ENCODE measurements at places on chromosomes 13 and 19. TPM values are rescaled to one million over a fixed set of nuclear protein-coding genes. Genes with fewer than 3 reads are reported as not detected.

Gene MISP
- polyA plus RNA-seq = 56.9 TPM

Gene LILRB1
- polyA plus RNA-seq = not detected

GRCh38 chr13:24145240-24145639 lies 15.3 kb upstream of the SPATA13 start:
- no peak for DNase-seq

- DNase-seq = no peak
Observed at GRCh38 chr19:56839652-56840450, 675 bp downstream of the PEG3 start.

- no peak for DNase-seq
Observed at GRCh38 chr13:67554286-67554685, 324.1 kb upstream of the PCDH9 start.

Gene SH2D3A
- polyA plus RNA-seq = 10.0 TPM

DNA sequence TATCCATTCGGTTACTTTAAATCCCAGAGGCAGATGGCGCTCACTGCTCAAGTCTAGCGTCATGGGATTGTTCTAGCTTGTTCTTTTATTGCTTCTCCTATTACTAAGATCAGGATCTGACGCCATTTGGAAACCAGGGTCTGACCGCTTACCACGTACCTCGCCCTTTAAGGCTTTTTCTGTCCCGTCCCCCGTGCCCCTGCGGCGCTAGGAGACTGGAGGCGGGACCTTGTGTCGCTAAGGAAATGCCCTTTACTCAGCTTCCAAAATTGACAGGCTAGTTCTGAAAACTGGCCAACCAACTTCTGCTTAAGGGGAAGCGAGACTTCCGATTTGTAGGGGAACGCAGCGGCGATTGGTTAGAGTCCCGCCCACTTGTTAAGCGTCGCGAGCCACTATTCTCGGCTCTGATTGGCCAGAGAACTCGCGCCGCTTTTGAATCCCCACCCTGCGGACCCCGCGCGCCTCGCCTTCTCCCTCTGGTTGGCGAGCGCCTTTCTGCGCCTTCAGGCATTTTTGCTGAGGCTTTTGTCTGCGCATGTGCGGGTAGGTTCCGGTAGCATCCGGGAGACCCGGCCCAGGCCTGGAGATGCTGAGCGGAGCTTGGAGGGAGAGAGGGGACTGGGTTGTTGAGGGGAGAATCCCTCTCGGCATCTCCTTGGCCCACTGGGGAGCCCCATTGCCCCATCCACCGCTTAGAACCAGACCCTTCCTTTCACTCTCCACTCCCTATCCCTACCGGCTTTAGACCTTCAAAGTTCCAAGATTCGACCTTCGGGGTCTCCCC lies 3.9 kb upstream of the C19orf84 start:
- peak; percentile 99 for DNase-seq

- DNase-seq = no peak
Observed at GRCh38 chr19:53158119-53158656, 665 bp downstream of the ZNF347 start.

Gene TEAD2
- 19.0 TPM for polyA plus RNA-seq

DNA sequence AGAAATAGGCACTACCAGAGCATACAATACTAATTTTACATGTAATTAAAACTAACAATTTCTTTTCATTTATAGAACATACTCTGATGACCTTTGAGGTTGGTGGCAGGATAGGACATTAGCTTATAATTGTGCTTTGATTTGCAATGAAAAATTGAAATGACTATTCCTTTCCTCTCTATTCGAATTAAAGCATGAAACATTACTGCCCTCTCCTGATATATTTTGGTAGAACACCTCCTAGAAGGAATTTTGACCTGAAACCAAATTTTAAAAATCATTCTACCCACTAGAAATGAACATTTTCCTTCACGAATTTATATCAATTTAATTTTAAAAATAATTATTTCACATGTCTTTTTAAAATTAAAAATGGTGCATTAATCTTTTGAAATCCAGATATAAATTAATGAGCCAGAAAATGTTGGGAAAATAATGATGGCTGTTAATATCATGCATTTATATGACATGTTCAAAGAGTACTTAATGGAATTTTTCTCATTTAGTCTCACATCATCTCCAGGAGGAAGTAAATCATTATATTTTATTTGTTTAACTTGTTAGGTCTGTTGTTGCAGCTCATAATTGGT lies 556.3 kb upstream of the ARGLU1 start:
- DNase-seq = peak; percentile 1

Gene ZNF419
- 8.0 TPM for polyA plus RNA-seq

DNA sequence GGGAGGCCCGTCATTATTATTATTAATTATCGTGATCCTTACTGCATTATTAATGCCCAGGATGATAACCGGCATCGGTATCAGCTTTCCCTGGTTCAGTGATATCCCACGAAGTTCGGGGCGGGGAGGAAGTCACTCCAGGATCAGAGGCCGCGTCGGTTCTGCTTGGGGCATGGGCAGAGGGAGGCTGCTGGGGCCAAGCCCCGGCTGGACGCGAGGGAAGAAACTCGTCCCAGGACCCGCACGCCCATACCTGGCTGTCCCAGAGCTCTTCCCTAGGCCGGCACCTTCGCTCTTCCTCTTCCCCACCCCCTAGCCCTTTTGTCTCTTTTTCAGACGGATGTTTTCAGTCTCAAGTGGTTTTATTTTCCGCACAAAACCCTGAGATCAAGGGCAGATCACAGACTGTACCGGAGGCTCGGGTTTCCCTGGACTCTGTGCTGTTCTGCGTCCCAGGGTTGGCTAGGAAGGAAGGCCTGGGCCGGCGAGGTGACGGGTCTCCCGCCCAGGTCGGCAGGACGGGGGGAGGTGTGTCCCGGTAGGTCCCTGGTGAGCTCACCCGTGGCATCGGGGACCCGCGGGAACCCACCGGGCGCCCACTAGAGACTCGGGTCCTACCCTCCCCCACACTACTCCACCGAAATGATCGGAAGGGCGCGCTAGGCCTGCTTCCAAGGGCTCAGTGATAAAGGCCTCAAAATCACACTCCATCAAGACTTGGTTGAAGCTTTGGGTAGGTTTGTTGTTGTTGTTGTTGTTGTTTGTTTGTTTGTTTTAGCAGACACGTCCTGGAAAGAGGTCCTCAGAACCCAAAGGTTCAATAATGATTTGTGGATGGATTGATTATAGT lies 7.9 kb downstream of the ZIC2 start:
- DNase-seq = no peak

DNA sequence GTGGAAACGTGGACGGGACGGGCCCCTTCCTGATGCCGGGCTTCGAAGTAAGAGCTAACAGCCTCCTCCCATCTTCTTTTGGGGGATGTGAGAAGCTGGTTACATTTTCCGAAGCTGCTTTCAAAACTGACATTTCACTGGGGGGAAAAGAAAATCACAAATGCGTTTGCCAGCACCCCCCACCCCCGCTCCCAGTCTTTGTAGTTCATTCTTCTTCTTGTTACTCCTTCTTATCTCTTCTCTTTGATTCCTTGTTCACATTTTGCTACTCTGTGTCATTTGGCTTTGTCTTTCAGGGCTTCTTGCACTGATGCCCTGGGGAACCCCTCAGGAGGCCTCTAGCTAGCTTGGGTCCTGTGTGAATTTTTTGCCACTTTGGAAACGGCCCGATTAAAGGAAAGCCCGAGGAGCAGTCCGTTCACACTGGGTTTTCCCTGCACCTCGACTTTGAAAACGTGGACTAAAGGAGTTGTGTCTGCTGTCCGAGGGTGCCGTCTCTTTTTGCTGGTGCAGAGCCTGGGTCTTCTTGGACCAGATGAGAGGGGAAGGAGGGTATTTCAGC lies 1.3 kb downstream of the CARM1 start:
- DNase-seq = no peak

DNA sequence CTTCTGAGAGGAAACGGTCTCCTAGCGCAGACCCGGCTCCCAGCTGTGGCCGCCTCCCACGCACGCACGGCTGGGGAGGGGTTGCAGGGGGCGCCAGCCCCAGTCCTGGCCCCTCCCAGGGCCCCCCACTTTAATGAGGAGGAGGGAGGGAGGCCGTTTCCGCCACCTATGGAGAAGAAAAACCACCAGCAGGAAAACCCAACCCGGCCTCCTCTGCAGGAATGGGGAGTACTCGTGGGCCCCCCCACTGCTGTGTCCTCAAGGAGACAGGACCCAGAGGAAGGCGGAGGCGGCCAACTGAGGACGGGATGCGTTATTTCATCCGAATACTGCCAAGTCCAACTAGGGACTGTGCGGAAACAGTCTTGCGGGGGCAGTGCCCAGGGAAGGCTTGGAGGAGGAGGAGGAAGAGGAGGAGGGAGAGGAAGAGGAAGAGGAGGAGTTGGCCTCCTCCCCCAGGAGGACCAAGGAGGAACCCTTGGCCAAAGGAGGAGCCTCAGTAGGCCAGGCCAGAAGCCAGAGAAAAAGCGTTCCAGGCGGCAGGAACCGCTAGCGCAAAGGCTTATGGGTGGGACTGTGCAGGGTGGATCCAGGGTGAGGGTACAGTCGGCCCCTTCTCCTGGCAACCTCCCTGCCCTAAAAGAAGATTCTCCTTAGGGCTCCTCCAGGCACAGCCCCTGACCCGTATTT lies 3.9 kb upstream of the SSBP4 start:
- no peak for DNase-seq

All from A549 (cell line).